NCI-H1048 (cell line): ENCODE measurements at places on chromosomes 2 and 18.

DNA sequence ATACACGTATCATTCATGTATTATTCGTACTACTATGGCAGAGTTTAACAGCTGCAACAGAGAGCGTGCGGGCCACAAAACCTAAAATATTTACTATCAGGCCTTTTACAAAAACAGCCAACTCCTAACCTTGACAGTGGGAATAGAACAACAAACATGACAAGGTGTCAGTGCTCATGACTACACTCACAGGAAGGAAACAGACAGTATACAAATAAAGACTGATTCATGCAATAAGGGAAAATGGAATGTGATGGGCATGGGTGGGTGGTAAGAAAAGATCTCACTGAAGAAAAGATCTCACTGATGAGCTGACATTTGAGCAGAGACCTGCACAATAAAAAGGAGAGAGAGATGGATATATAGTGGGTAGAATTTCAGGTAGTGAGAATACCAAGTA, 347.8 kb downstream of the ALK start:
- no peak for DNase-seq

- no peak for DNase-seq
Observed at GRCh38 chr2:32904751-32905150, 42.0 kb upstream of the LTBP1 start.

DNA sequence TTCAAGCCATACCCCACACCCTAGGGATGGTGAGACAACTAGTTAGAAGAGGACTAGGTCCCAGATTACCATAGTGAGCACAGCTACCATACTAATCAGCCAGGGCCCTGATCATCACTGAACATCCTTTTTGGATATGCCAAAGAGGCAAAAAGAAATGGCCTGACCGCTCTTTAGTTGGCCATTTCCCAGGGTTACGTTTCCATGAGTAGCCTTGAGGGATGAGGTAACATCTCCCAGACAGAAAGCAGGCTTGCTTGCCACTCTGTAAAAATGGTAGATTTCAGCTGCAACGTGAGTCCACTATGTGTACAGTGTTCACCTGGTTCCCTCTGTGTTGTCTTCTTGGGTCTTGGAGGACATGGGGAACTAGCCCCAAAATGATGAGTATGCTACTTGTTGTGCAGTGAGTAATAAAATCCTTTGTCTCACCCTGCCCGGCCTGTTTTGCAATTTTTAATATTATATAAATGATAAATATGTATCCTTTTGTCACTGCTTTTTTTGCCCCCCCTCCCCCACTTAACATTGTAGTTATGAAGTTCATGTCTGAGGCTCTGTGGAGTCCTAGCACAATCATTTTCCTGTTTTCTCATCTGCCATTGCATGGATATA, 8.9 kb upstream of the GALM start:
- no peak for DNase-seq

- DNase-seq, result no peak
Observed at GRCh38 chr2:134352844-134353243, 99.0 kb downstream of the MGAT5 start.

GRCh38 chr2:186100636-186101035, 362.0 kb downstream of the FSIP2 start:
- no peak for DNase-seq

DNA sequence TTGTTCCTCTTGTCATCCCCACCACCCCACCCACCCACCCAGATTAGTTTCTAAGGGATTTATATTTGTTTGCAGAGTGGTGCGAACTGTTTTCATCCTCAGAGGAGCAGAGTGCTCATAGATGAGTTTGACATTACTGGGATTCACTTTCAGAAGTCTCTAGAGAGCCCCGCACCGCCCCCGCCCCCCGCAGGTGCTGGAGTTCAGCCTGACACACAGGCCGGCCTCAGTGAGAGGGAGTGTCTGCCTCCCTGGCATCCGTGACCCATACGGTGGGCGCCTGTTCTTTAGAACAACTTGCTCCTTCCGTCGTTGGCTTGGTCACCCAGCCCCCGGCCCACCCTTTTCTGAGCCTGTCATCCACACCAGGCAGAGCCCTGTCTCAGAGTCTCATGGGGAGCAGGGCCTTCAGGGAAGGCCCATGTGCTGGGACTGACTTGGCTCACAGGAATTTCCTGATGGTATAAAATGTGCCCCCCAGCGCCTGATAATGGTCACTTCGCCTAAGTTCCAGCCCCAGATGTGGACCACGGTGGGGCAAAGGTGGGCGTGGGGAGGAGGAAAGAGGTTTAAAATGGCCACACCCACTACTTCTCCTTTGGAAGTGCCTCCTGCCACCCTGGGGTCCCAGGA, 44.3 kb downstream of the HPCAL1 start:
- no peak for DNase-seq

- no peak for DNase-seq
Observed at GRCh38 chr18:13550418-13551304, 175.7 kb downstream of the FAM210A start.

DNA sequence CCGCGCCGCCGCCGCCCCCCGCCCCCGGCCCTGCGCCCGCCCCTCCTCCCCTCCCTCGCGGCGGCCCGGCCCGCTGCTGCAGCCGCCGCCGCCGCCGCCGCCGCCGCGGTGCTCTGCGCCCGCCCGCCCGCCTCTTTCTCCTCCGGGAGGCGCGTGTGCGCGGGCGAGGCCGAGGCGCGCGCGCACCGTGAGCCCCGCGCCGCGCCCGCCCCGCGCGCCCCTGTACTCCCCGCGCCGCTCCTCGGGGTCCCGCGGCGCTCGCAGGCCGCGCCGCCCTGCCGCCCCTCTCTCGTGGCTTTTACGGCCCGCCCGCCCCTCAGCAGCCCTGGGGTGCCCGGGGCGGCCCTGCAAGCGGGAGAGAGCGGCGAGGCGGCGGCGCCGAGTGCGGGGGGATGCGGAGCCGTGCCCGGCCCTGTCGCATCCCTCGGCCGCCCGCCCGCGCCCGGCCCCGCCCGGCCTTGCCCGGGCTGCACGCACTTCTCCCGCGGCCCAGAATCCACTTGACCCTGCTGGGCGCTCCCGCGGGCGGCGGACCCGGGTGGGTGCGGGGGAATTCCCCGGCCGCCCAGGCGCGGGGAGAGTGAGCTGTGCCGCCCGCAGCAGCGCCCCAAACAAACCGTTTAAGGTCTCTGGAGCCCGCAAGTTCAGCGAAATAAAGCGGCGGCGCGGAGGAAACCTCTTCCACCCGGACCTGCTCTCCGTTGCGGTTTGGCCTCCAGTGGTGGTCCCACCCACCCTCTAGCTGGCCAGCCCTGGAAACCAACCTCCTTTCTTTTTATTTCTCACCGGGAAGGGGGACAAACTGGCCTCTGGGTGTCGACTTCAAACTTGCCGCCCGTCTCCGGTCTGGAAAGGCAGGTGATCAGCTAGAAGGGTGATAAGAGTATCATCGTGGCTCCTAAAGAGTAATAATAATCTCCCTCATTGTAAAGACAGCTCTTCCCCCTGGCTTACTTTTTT, 37.4 kb downstream of the AFF3 start:
- DNase-seq, result no peak

GRCh38 chr2:60252581-60253150, 300.8 kb downstream of the BCL11A start:
- DNase-seq, result no peak

DNA sequence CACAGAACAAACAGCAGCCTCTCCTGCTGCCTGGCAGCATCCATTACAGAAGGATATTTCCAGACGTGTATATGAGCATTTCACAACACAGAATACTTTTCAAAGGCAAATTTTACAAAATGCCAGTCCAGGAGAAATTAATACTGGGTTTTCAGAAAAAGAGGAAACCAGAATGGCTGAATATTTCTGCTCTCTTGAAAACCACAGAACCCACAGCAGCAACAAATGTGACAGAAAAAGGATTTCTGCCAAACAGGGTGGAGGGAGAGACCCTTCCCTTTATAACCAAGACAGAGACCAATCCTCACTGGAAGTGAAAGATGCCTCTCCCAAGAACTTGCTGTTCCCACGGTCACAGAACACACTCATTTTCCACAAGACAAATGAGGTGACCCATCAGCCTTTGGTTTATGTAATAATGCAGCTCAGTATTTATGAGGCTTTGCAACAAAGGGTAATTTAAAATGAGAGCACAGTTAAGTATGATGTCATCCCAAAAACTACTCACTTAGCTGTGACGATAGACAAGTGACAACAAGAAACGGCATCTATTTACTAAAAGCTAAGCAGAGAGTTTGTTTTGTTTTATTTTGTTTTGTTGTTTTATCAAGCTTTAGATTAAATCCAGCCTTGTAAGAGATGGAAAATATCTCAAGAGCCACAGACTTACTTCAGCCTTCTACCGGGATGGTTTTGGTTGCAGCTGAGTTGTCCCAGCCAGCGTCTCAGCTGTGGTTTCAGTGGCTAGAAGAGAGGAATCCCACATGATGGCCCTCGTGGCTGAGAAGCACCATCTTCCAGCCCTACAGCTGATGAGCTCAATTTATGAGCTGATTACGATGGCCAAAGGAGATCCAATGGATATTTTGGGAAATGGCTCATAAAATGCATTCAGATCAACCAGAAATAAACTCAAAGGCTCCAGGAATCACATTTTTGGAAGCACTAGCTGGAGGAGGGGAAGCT, 249.3 kb upstream of the AGAP1 start:
- no peak for DNase-seq

- no peak for DNase-seq
Observed at GRCh38 chr2:209473930-209474419, 50.1 kb downstream of the MAP2 start.

- no peak for DNase-seq
Observed at GRCh38 chr2:121197369-121198091, 87.5 kb downstream of the TFCP2L1 start.

DNA sequence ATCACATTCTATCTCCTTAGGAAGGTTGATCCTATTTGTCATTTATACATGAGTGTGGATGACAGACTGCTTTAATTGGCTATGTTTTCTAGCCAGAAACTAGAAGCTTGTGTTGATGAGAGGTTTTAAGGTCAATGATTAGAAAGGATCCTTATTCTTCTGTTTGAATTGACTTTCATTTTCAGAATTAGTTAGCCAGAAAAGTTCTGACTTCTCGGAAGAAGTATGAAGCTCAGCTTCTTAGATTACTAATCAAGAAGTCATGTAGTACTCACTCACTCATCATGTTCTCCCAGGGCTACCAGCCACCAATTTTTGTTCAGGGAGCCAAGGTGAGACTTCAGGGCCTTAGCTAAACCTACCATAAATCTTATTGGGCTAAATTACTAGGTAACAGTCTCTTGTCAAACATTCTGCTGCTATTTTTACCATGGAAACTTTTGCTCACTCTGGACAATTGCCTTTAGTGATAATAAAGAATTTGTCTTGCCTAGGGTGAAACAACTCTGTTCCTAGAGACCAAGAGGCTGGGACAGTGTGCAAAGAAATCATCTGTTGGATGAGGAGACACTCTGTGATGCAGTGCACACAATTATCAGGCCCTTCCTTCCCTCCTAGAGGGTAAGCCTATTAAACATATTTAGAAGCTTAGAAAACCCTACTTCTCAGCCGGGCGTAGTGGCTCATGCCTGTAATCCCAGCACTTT, 111.6 kb upstream of the DNMT3A start:
- no peak for DNase-seq

GRCh38 chr18:23062011-23062410, 73.3 kb upstream of the CABLES1 start:
- no peak for DNase-seq

DNA sequence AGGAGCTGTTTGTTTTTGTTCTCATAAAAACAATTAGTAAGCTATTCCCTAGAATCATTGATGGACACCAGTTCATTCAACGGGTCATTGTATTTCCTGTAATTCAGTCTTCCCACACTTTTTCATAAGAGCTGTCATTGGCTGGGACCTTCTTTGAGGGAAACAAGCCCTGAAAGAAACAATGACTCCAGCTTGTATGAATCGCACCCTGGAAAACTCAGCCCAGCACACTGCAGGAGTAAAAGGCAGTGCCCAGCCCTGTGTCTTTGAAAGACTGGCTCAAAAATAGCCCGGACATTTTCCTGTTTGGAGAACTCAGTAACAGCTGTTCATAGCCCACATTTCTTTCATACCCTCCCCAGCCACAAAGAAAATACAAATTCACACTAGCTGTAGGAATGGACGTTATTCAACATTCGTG, 81.5 kb downstream of the NCKAP5 start:
- DNase-seq, result no peak

DNA sequence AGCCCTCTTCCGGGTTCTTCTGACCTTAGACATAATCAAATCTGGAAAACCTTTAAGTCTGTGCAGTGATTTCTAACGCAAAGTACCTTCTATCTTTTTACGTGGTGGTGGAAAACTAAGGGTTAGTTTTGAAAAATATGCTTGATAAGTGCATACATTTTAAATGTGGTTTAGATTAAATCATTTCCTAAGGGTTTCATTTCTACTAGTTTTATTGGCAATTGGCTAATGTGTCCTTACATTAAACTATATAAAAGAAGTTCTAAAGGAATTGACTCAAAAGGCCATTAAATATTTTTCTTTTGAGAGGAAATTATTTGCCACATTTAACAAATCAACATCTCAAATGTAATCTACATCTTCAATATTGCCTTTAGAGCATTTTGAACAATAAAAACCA, 268.3 kb upstream of the THUMPD2 start:
- DNase-seq, result no peak

DNA sequence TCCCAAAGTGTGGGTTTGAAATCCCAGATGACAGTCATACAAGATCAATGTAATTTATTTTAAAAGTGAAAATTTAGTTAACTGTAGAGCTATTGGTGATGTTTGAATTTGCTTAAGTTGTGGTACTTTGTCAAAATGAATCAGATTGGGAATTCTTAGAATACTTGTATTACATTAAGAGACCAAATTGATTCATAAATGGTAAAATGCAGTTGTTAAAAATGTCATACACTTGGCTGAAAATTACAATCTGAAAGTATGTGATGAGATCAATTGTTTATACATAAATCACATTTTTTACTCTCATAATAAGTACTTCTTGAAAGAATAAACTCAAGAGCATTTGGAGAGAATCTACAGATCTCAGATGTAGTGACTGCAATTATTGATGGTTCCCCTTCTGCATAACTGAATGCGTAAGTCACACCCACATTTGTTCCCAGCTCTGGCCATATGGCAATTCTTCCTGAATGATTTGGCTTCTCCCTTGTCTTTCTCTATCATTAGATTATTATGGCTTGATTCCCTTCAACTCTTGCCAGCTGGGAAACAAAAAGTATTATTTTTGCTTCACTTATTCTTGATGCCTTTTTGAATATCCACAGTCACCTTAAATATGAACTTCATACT, 558.5 kb downstream of the CPS1 start:
- DNase-seq, result no peak

DNA sequence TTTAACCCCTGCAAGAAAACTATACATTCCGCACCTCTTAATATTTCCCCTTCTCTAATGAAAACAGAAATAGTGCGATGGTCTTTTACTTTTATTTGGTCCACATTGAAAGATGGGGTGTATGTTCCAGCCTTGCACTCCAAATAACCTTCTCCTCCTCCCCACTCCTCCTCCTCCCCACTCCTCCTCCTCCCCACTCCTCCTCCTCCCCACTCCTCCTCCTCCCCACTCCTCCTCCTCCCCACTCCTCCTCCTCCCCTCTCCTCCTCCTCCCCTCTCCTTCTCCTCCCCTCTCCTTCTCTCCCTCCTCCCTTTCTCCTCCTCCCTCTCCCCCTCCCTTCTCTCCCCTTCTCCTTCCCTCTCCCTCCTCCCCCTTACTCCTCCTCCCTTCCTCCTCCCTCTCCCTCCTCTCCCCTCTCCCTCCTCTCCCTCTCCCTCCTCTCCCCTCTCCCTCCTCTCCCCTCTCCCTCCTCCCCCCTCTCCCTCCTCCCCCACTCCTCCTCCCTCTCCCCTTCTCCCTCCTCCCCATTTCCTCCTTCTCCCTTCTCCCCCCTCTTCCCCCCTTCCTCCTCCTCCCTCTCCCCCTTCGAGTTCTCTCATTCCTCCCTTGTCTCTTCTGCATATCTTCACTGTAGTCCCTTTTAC, 70.4 kb downstream of the ZNF532 start:
- no peak for DNase-seq
